ENCODE measurements at places on chromosomes 6 and 20.

- no peak for DNase-seq
These were observed 405.7 kb downstream of the RNF144B start for GRCh38 chr6:18792866-18793265.

GRCh38 chr20:49028684-49029083 lies 17.4 kb upstream of the CSE1L start:
- DNase-seq, result no peak

GRCh38 chr20:47188540-47188939 lies 168.0 kb downstream of the ZMYND8 start:
- DNase-seq, result no peak

- DNase-seq, result no peak
These were observed 21.0 kb downstream of the RNASET2 start for GRCh38 chr6:166935353-166935752.

DNA sequence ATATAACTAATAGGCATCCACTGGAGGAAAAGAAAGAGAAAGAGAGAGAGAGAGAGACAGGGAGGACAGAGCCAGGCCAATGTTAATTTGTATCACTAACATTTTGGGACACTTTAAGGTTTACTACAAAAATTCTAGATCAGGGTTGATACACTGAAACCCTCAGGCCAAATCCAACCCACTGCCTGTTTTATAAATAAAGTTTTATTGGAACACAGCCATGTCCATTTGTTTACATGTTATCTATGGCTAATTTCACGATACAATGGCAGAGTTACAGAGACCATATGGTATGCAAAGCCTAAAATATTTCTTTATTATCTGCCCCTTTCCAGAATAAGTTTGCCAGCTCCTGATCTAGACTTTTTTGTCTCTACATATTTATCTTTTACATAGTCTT lies 263.9 kb downstream of the ZNF217 start:
- no peak for DNase-seq

- DNase-seq, result no peak
These were observed 126.2 kb downstream of the ANKRD60 start for GRCh38 chr20:58102261-58102660.

- no peak for DNase-seq
These were observed 133.7 kb upstream of the FLRT3 start for GRCh38 chr20:14470977-14471661.

GRCh38 chr6:68994521-68994920 lies 359.4 kb downstream of the ADGRB3 start:
- DNase-seq, result no peak

DNA sequence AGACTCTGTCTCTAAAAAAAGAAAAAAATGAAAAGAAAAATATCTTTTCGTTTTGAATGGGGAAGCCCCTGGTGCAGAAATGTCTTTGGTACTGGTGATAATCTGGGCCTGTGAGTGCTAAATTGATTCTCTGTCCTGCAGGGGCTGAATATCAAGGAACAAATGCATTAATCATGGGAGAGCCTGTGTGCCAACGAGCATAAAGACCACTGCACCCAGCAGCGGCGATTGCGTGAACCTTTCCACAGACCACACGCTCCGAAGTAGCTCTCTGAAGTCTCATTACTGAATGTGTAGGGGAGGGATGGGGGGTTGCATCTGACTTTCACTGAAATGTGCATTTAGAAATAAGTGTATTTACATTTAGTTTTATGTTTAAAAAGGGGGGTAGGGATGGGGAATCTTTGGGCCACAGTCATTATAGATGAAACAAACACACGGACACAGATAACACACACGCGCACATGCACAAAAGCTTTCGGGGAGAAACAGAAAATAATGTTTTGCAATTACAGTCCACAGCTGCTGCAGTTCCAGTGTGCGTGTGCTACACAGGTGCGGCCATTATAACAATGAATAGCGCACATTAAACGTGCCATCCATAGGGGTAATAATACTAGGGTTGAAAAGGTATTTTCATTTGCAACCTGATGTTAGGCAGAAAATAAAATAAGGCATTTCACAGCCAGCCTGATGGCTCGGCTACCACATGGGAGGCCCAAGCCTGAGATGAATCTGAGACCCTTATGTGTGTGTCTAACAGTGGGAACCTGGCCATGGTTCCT lies 154.0 kb downstream of the MBOAT1 start:
- DNase-seq, result no peak

DNA sequence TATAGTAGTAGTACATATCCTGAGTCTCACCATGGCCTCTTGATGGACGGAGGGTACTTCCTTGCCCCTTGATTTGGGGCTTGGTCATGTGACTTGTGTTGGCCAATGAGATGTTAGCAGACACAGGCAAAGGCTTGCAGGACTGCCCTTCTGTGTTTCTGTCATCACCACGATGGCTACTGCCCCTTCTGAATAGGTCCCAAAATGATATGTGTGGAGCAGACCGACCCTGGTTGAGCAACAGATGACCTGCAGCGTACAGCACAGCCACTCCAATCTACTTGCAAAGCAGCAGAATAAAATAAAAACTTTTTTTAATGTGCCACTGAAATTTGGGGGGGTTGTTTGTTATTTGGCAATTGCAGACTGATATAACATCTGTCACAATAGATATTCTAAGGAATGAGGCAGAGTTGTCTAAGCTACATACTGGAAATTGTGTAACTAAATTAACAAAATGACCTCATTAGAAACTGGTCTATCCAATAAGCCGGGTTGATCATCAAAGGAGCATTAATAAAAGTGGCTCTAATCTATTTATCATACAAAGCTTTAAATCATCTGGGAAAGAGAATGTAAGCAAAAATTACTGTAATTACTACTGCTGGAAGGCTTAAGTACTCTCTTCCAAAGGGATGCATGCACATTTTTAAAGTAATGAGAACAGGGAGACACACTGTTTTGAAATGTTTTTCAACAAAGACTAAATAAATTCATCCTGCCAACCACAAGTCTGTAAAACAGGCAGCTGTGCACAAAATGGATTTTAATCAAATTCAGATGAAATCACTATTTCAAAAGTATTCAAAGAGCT lies 209.5 kb downstream of the KIF16B start:
- DNase-seq, result no peak

GRCh38 chr6:131761060-131761761 lies 46.6 kb upstream of the ENPP1 start:
- no peak for DNase-seq

GRCh38 chr6:39396854-39397253 lies 74.4 kb upstream of the KCNK16 start:
- DNase-seq, result no peak

GRCh38 chr6:31510007-31510406 lies 12.1 kb downstream of the MICB start:
- no peak for DNase-seq

DNA sequence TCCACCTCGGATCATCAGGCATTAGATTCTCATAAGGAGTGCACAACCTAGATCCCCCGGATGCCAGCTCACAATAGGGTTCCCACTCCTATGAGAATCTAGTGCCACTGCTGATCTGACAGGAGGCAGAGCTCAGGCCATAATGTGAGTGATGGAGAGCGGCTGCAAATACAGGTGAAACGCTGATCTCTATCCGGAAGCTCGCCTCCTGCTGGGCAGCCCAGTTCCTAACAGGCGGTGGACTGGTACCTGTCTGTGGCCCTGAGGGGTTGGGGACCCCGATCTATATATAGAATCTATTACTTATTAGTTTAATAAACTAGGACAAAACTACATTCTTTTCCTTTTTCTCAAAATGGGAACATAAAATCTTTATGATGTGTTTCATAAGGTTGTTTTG lies 741.9 kb downstream of the RFPL4B start:
- no peak for DNase-seq

DNA sequence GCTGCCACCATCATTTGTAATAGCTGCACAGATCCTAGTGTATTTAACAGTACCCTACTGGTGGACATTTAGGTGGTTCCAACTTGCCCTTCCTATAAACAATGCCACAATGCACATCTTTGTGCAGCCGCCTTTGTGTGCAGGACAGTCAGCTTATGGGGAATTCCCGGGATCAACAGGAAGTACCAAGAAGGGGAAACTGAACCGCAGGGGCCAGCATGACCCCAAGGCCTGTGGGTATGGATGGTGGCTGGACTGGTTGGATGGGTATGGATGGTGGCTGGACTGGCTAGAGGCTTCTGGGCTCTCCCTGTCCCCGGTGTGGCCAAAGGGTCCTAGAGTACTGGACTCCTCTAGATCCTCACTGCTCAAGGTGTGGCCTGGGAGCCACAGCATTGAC lies 46.7 kb downstream of the CEBPB start:
- DNase-seq, result no peak

GRCh38 chr6:3791526-3792203 lies 40.2 kb upstream of the PXDC1 start:
- no peak for DNase-seq
